Naive thymus-derived CD8-positive, alpha-beta T cell (primary cell): ENCODE measurements at places on chromosomes 13 and 19.

- DNase-seq = no peak
Measured at GRCh38 chr13:111846391-111847159, 220.4 kb upstream of the SOX1 start.

DNA sequence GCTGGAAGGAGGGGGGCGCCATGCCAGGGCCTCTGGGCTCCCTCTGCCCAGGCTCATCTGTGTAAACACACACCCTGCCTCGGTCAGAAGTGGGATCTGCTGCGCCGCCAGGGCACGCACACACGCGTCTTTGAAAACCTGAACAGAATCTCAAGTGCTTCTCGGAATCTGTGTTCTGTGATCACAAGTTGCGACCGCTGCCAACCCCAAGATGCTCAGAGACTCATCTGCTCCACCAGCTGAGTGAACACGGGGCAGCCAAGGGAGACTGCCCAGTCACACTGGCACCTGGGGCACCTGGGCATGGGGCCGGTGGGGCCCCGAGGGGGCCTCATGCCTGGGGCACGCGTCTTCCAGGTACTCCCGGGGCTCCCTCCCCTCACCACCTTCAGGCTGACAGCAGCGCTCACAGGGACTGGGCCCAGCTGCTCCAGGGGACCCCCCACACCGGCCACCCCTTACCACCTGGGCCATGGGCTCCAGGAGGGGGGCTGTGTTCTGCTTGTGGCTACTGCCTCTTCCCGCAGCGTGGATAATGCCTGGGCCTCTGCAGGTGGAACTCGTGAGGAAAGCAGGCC, 59.0 kb downstream of the KLF2 start:
- DNase-seq = no peak

- DNase-seq = no peak
Measured at GRCh38 chr13:105471673-105472072, 1063.8 kb downstream of the EFNB2 start.

DNA sequence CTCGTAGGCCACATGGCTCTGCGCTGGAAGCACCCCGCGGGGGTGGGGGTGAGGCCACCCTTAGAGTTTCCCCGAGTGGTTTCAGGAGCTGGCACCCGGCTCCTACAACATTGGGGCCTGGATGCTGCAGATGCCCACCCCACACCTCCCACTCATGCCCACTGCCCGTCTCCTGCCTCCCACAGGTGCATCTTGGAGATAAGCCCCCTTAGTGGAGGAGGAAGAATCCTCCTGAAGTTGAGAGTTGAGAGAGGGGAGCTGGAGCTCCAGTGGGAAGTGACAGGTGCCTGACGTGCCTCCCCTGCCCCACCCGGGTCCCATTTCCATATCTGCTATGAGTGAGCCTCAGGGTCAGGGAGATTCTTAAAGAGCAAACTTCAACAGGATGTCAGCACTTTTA, 341.3 kb downstream of the TEX29 start:
- no peak for DNase-seq

GRCh38 chr13:26236296-26236695, 14.2 kb upstream of the RNF6 start:
- no peak for DNase-seq

DNA sequence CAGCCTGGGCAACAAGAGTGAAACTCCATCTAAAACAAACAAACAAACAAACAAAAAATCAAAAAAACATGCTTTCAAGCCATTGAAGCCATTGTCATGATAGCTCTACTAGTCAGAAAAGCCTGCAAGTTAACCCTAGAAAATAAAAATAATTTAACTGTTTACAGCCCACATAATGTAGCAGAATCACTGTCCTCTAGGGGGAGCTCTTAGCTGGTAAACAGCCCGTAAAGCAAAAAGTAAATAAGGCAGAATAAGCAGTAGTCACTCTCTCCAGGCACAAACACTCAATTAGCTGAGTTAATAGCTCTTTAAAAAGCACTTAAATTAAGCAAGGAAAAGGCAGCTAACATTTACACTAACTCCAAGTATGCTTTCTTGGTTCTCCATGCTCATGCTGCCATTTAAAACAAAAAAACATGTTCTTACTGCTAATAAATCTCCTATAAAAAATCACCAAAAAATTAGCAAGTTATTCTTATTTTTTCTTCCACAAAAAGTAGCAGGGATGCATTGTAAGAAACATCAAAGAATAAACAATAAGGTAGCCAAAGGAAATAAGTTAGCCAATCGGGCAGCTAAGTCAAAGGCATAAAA, 11.3 kb downstream of the LILRB4 start:
- DNase-seq = no peak
